Stimulated activated CD8-positive, alpha-beta memory T cell treated with anti-CD3 and anti-CD28 coated beads, Interleukin-4, amount 100 ng/mL, for 1 hour (primary cell): ENCODE measurements at places on chromosomes 7 and 10.

GRCh38 chr10:124449170-124450011, 444 bp downstream of the NKX1-2 start:
- DNase-seq: no peak

DNA sequence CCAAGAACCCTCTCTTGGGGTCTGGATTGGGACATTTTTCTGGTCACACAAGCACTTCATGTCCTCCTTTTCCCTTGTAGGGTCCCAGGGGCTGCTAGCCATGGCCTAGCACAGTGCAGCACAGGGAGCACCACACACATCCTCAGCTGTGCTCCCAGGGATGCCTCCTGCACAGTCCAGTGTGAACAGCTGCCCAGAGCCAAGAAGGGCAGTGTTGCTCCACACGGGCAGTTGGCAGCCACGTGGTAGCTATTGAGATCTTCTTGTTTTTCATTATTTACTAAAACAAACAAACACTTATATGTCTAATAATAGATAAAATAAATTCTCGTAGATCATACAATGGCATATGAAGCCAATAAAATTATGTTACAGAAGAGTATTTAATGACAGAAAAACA, 13.9 kb upstream of the LANCL2 start:
- no peak for DNase-seq

GRCh38 chr10:132943058-132943790, 854 bp upstream of the CFAP46 start:
- DNase-seq: no peak

DNA sequence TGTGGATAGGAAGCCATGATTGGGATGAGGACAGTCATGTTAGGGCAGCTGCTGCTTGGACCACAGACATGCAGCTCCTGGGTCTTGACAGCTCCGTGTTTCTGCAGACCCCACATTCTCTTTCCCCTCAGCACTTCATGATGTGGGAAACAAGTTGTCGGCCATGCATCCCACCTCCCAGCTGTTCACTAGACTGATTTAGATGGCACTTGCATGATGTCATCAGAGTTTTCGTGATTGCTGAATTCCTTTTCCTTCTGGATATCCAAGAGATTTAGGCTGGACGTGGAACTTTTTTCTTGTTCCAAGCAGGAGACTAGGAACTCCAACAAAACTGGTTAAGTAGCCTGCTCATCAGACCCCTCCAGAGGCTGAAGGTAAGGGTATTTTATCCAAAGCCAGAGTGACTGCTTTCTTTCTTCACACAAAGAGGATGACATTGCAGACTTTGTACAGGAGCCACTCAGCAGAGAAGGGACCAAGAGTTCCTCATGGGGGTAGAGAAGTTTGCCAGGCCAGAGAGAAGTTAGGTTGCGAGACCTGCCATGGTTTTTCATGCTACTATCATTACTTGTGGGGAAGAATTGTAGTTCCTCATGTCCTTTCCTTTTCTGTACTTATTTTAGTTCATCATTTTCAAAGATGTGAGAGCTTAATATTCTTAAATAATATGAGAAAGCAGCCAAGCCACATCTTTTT, 117.7 kb upstream of the GJD4 start:
- DNase-seq: no peak

DNA sequence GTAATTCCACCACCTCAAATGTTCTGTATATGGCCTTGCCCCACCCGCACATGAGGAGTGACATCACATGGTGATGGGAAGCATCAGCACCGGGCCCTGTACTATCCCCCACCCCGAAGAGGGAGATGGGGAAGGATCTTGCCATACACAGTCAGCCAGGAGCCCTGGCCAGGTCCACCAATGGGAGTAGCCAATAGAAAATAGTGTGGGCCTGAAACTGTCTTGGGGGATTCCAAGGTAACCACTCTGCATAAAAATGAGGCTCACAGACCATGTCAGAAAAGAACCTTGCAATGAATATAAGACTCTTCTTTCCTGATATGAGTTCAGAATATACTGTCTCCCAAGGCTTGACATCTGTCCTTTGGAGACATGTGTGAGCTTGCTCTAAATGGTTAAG, 51.1 kb downstream of the ADRB1 start:
- DNase-seq: no peak

GRCh38 chr10:109922358-109922975, 844 bp downstream of the XPNPEP1 start:
- no peak for DNase-seq

DNA sequence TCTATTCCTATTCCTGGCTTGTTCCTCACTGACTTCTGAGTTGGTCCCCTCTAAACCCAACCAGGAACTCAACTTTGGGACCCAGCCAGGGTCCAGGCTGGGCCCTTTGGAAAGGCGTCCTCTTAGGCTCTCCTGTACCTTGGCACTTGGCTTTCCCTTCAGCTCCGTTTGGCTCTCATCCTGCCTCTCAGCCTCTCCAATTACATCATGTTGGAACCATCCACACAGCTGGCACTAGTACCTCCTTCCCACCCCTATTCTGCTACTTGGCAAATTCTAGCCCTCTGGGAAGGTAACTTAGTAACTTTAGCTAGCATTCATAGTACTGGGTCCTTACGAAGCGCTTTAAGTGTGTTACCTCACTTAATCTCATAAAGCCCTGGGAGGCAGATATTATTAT, 205.3 kb upstream of the HABP2 start:
- no peak for DNase-seq

DNA sequence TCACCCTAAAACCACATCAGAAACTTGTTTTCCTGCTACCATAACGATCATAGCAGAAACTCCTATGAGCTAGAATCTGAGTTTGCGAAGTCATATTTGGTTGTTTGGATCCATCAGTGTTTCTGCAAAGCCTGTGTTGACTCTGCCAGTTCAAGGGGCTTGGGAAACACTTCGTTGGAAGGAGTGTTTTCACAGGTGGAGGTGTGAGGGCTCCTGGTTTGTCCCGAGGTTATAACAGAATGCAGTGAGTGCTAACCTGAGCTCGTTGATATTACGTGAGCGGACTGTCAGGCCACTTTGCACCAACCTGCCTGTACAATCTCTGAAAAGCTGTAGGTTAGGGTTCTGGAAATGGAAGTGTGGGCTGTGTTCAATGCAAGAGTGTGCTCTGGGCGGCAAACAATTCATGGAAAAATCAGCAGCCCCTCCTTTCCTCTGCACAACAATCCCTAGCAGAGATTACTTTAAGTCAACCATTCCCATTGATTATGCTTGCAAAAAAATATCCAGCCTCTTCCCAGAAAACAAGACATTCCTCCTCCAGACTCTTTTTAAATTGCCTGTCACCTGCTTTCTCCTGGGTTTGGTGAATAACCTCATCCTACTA, 622.0 kb downstream of the TYW1 start:
- no peak for DNase-seq

GRCh38 chr10:49096890-49097445, 18.4 kb downstream of the VSTM4 start:
- DNase-seq: no peak

DNA sequence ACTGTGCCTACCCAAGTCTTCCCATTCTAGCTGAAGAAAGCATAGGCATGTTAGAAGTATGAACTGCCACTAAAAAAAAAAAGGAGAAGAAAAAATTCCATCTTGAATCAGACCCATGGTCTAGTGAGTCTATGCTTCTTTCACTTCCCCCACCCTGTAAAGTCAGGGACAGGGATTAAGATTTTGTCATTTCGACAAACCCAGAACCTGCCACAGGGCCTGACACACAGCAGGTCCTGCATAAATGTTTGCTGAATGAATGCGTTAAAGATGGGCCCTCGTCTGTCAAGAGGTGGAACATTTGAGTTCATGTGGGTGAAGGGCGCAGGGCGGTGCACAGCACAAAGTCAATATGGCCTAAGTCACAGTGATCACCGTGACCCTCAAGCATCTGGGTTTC, 4.9 kb downstream of the HIPK2 start:
- DNase-seq: no peak

DNA sequence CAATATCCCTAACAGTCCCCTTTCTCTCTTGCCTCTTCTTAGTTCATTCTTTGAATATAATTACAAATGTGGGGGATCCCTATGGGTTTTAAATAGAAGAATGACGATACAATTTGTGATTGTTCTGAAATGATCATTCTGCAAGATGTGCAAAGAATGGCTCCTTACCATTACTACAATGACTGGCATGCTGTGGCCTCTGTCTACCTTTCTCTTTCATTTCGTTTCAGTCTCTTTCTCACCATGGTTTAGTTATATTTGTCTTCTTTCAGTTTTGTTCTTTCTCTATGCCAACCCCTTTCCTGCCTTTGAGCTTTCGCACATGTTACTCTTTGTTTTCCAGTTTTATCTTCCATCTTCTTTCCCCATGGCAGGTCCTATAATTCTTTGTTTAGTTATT, 176.5 kb downstream of the SUGCT start:
- DNase-seq: no peak

DNA sequence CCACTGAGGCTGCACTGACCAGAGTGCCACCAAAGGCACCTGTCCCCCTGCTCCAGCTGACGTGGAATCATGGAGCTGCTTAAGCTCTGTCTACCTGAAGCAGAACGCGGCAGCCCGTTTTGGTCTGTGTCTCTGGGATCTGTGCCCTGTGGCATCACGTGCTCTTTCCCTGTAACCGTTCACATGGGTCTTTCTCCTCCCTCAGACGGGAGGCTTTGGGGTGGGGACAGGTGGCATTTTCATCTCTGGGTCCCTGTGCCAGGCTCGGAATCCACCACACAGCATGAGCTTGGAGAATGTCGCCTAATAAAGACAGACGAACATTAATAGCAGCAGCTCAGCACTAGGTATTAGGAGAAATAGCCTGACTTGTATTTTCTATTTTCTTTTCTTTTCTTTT, 1.6 kb upstream of the ADAP1 start:
- no peak for DNase-seq

DNA sequence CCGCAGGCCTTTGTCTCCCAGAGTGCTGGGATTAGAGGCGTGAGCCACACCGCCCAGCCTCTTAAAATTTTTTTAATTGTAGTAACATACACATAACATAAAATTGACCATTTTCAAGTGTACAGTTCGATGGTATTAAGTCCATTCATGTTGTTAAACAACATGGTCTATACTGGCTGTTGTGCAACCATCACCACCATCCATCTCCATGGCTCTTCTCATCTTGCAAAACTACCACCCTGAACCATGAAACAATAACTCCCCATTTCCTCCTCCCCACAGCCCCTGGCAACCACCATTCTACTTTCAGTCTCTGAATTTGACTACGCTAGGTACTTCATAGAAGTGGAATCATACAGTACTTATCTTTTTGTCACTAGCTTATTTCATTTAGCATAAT, 7.9 kb upstream of the ZFYVE27 start:
- DNase-seq: no peak

- DNase-seq: no peak
Observed at GRCh38 chr10:95558593-95559320, 2.4 kb downstream of the SORBS1 start.

DNA sequence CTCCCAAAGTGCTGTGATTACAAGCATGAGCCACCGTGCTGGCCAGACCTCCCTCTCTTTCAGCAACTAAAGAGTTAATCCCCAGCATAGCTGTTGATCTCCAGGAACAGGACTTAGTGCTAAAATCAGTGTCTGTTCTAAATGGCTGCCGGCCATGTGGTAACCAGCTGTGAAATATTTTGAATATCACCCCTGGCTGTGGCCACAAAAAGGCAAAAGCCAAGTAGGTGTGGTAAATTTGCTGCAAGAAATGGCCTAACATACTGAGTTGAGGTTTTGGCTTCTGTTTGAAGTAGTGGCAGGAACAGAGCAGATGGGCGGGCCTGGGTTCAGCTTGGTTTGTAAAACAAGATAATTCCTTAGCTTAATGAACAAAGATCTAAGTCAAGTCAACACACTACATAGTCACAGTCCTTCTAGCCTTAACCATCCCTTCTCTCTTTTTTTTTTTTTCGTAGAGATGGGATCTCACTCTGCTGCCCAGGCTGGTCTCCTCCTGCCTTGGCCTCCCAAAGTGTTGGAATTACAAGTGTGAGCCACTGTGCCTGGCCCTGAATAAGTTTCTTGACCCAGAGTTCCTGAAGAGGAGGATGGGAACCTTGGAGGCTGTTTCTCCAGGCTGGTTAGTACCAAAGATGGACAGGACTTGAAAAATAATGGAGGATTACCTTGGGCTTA, 22.7 kb upstream of the AGFG2 start:
- DNase-seq: no peak

GRCh38 chr10:106836933-106837663, 327.4 kb downstream of the SORCS1 start:
- no peak for DNase-seq

GRCh38 chr7:10685040-10685439, 288.6 kb upstream of the PHF14 start:
- DNase-seq: no peak

GRCh38 chr10:103078309-103078615, 114.8 kb downstream of the NT5C2 start:
- DNase-seq: no peak

DNA sequence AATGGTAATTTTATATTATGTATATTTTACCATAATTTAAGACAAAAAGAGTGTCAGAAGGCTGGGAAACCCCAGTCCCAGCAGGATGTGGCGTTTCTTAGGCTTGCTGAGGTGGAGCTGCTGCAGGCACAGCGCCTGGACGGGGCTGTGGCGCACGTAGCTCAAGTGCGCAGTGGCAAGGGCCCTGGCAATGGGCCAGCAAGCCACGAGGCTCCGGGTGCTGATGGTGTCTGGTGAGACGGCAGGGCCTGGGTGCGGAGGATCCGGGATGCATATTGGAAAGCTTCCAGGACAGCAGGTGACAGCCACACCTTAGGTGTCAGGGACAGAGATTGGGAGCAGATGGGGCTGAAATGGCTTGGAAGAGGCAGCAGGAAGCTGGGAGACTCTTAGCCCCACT, 37.2 kb downstream of the CLEC2L start:
- no peak for DNase-seq

GRCh38 chr10:97738616-97739015, 1.7 kb downstream of the ZFYVE27 start:
- no peak for DNase-seq

DNA sequence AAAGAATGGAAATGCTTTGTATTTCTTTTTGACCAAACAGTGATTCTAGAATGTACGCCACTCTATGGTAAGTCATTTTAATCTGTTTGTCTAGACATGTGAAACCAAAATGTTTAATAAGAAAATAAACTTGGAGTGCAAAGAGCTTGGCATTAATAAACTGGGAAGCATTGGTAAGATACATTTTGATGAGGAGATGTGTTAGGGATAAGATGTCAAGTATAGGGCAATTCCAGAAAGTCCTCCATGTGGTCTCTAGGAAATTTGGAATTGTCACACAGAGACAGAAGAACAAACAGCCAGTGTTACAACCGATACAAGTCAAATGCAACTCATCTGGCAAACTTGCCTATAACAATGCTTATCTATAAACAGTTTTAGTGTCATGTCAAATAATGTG, 410.7 kb upstream of the SEMA3A start:
- DNase-seq: no peak

GRCh38 chr10:1560535-1561192, 176.7 kb downstream of the ADARB2 start:
- no peak for DNase-seq
